ENCODE measurements at places on chromosomes 12 and 14.

- DNase-seq: no peak
Measured at GRCh38 chr12:11431486-11431885, 36.1 kb upstream of the PRB2 start.

GRCh38 chr12:63994704-63995103, 150.2 kb downstream of the SRGAP1 start:
- DNase-seq: no peak

DNA sequence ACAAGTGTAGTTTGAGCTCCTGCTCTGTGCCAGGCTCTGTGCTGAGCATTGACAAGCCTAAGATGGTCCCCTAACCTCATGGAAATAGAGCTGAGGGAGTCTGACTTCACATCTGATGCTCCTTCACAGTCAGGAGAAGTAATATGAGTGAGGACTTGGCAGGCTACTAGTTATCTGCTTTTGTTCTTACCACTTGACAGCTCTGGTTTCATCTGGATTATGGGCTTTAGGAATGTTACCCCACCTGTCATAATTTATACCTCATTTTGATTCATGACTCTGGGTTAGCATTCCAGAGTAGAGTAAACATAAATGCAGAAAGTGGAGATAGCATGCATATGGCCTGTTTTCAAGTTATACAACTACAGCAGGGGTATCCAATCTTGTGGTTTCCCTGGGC, 40.5 kb downstream of the ATP6V1D start:
- DNase-seq: no peak

- DNase-seq: no peak
Measured at GRCh38 chr14:54803926-54804537, 98.6 kb downstream of the GCH1 start.

GRCh38 chr14:80982711-80983110, 27.3 kb downstream of the TSHR start:
- DNase-seq: no peak

GRCh38 chr12:68959143-68959858, 26.3 kb upstream of the CPM start:
- no peak for DNase-seq

DNA sequence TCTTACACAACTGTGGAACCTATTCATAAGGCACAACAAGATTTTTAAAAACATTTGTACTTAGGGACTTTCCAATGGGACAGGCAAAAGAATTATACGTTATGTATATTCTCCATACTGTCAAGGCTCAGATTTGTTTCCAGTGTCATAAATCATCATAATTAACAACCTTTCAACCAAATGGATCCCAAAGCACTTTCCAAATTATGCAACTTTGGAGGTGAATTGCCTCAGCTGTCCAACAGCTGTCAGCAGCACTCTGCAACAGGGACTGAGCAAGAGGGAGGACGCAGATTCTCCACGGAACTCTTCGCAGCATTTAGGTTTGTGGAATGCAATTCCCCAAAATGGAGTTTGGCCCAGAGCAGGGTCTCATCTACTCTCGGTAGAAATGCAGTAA, 186.6 kb downstream of the PAX9 start:
- no peak for DNase-seq

GRCh38 chr14:72419226-72419775, 474.6 kb downstream of the DPF3 start:
- DNase-seq: no peak

- DNase-seq: no peak
Measured at GRCh38 chr14:68934066-68934465, 45.0 kb downstream of the ACTN1 start.

DNA sequence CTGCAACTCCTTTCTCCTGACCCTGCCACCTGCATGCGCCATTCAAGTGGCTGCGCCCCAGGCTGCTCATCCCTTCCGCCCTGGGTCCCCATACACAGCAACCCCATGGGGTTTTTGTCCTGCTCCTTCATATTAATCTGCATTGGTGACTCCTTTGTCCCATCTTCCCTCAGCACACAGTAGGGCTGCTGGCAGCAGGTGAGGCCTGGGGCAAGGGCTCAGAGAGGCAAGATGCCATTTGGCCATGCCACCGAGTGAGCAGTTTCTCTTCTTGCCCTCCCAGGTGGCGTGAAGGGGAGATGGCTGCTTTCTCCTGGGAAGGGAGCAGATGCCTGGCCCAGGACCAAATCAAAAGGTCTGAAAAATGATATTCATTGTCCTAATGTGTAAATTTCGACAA, 9.1 kb downstream of the RTL1 start:
- DNase-seq: no peak

DNA sequence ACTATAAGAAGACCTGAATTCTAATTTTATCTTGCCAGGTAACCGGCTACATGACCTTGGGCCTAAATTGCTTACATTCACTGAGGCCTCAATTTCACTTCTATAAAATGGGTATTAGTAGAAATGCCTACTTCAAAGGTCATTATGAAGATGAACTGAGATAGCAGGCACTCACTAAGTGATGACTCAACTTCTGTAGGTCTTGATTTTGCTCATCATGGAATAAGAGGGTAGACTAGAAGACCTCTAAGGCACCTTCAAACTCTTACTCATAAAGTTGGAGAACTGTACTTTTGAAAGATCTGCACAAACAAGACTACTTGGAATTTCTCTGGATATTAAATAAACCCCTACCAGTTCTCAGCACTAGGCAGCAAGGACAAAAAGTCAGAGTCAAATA, 39.3 kb upstream of the FRMD6 start:
- DNase-seq: no peak

GRCh38 chr14:96574633-96575632, 72.8 kb downstream of the PAPOLA start:
- peak; percentile 22 for DNase-seq

- DNase-seq: no peak
Measured at GRCh38 chr12:68271346-68271745, 17.9 kb upstream of the IL22 start.

DNA sequence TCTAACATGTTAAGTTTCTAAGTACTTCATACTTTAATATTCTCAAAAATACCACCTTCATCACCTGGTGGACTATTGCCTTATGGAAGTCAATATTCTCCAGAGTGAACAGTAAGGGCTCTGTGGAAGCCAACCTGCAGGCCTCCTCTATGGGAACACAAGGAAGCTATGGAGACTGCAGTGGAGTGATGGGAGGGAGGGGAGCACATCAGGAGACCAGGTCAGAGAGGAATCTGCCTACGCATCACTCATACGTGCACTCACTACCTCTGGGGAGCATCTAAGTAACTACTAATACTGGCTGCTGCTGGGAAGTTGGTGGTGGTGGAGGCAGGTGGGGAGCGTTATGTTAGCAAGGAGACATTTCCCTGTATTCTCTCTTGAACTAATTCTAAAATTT, 19.9 kb downstream of the HECTD4 start:
- no peak for DNase-seq

GRCh38 chr12:8849876-8850275, 27.5 kb downstream of the A2ML1 start:
- DNase-seq: no peak

- DNase-seq: peak; percentile 59
Measured at GRCh38 chr14:69695322-69696203, 71.4 kb upstream of the SRSF5 start.

- no peak for DNase-seq
Measured at GRCh38 chr12:47207340-47207717, 127.6 kb upstream of the AMIGO2 start.

DNA sequence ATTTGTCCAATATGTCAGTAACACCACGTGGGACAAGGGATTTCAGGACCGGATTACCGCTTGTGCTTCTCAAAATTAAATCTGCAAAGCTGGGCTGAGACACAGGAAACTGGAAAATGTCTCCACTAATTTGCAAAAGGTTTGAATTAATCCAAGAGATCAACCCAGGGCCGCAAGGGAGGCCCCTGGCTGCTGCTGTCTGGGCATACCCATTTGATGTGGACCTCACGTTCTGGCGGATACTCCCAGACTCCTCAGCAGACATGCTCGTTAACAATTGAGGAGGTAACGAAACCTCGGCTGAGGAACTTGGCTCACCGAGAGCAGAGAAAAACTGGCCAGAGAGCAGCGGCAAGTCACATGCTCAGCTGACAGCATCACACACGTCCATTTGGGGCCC, 180.6 kb downstream of the SLC15A4 start:
- DNase-seq: no peak

DNA sequence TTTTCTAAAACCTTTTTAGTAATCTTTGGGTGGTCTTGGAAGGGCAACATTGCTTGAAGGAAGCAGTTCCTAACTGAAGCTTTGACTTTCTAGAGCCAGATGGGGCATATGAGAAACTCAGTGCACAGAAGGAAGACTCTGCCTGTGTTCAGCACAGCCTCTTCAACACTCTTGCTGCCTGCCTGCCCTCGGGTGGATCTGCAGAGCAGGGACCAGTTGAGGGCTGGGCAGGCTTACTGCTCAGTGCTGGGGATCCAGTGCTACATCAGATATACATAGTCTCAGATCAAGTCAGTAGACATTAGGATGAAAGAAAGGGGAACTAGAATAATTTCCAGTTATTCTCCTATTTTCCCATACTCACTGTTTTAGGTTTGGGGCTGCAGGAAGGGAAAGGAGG, 29.5 kb upstream of the TMX1 start:
- DNase-seq: no peak

DNA sequence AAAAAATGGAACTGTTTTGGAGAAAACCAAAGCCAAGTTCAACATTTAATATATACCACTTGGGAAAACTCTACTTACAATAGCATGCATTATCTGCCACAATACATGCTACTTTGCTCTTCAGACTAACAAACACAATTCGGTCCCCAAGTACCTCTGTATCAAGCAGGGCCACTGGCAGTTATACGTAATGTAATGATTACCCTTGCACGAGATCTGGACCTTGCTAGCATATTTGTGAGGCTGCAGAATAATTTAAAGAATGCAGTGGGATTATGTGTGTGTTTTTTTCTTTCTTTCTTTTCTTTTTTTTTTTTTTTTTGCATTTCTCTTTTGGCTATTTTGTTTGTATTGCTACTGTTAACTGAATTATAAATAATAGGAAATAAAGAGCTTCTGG, 22.8 kb upstream of the PYGL start:
- DNase-seq: peak; percentile 57

- DNase-seq: no peak
Measured at GRCh38 chr12:88529531-88530488, 50.5 kb downstream of the KITLG start.

DNA sequence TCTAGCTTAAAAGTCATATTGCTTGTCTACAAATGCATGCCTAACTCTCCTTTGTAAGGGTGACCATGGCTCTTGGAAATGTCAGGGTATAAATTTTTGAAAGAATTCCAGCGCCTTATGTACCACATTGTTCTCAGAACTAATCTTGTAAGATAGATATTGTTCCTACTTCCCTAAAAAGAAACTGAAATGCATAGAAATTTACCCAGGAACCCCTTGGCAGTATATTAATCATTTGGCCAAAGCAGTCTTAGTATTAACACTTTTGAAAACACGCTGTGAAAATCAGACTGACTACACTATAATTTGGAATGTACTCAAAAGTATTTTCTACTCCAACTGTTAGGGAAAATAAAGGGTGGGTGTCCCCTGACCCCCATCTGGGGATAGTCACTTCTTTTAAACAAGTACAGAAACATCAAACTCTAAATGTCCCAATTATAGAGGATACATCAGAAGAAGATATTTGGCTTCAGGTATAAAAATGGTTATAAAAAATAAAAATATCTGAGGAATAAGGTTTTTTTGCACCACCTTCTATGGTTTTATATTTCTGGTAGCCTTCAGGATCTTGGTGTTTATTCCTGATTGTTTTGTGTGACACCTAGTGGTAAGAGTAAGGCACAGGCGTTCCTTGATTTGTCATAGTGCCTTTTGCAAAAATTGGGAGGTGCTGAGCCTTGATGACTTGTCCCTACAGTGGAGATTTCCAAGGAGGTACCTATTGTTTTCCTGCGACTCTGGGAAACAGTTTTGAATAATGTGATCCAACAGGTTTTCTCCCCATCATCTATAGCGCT, 2.2 kb upstream of the NFKBIA start:
- DNase-seq: no peak

- no peak for DNase-seq
Measured at GRCh38 chr12:110367181-110367864, 36.2 kb downstream of the ANAPC7 start.

GRCh38 chr14:51787352-51787751, 73.1 kb upstream of the GNG2 start:
- DNase-seq: no peak

DNA sequence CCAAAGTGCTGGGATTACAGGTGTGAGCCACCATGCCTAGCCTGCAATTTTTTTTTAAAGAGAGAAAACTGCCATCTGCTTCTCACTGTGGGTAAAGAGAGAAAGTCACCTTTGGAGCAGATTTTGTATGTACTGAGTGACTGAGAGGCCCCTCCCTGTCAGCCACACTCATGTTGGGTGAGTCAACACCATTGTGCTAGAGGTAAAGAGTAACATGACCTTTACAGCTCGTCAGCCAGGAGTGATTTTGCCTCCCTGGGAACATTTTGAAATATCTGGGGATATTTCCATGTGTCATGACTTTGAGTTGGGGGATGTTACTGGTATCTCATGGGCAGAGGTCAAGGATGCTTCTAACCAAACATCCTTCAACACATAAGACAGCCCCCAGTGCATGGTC, 115.2 kb downstream of the KSR2 start:
- DNase-seq: no peak

DNA sequence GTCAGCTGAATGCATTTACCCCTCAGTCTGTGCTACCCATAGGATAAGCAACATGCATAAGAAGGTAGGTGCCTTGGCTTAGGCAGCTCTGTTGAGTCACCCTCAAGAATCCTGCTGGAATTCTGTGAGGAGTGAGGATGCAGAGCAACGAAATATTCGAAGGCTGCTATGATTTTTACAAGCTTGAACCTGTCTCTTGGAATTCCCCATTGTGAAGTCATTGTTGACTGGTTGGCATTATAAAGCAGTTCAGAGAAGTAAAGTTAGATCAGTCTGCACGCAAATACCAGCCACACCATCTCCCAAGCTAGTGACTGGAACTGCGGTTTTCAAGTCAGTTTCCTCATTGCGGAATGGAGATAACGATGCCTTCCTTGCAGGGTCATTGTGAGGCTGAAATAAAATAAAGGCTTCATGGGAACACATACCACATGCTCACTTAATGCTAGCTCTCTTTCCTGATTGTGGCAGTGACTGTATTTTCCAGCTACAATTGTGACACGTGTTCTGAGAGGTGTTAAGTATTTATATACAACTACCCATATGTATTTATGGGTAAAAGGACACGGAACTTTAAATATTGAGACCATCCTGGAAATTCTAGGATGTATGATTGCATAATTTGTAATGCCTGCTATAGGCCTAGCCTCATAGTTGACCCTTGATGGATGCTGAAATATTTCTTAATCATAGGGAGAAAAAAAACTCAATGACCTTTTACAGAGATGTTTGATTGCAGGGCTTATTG, 96.7 kb downstream of the ETV6 start:
- DNase-seq: no peak

All from AG09319 (cell line).